ENCODE measurements at places on chromosomes 3 and 15.
A peak's percentile ranks its signal among the peaks of the same experiment; 100 is the strongest.

GRCh38 chr15:81026836-81027599 lies 26.3 kb downstream of the TLNRD1 start:
- DNase-seq: no peak

DNA sequence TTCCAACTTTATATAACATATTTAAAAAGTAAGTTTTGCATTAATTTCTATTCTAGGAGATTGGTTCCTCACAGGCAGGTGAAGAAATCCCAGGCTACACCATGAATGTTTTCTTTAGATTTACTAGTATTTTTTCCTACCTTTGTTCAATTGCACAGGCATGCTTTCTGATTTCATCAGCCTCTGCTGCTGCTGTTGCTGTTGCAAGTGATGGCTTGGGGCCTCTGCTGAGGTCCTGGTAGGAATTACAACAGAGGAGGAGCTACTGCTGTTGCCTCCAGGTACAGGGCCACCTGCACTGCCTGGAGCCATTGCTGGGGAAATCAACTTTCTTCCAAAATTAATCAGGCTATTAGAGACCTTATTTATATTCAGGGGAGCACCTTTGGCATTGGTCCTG lies 353.3 kb downstream of the PLCL2 start:
- DNase-seq: no peak

DNA sequence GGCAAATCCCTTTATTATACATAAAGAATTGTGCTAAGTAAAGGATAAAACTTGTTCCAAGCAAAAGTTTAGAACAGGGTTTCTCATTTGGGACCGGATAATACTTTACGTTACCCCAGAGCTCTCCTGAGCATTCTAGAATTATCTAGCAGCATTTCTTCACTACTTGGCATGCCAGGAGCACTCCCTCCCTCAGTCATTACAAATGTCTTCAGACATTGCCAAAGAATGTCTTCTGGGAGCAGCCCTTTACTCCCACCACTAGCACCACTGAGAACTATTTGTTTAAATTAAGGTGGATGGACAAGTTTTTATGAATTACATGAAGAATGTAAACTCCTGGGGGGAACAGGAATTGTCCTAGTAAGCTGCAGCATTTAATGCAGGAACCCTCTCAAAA lies 516.4 kb downstream of the GBE1 start:
- DNase-seq: no peak

GRCh38 chr15:93180656-93181055 lies 91.6 kb upstream of the RGMA start:
- DNase-seq: no peak

DNA sequence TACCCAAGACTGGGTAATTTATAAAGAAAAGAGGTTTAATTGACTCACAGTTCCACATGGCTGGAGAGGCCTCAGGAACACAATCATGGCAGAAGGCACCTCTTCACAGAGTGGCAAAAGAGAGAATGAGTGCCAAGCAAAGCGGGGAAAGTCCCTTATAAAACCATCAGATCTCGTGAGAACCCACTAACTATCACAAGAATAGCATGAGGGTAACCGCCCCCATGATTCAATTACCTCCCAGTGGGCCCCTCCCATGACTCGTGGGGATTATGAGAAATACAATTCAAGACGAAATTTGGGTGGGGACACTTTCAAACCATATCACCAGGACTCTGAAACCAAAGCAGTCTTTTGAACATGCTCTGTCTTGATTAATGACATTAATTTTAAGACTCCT lies 7.0 kb downstream of the RTP3 start:
- peak; percentile 9 for DNase-seq

DNA sequence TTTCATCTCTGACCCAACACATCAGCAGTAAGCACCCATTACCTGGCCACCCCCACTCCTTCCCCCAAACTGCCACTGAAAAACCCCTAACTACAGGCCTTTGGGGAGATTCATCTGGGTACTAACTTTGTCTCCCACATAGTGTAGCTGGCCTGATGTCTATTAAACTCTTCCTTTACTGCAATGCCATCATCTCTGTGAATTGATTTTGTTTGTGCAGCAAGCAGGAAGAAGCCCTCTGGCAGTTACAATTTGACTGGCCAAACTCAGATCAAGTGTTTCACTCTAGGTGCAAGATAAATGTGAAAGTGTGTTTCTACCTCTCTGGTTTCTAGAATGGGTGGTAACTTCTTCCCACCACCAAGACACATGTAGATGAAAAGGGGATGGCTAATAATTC lies 26.7 kb upstream of the OR5K4 start:
- DNase-seq: no peak
